Karpas-422 (cell line): ENCODE measurements at places on chromosomes 1 and 21. TPM values are rescaled to one million over a fixed set of nuclear protein-coding genes. Genes with fewer than 3 reads are reported as not detected.
A peak's percentile ranks its signal among the peaks of the same experiment; 100 is the strongest.

Gene SDC3
- 0.04 and 0.94 TPM in 2 replicates for total RNA-seq

Gene XKR8
- total RNA-seq, result 2.0 and 4.6 TPM in 2 replicates

Gene KRTAP13-3
- total RNA-seq, result not detected in 2 replicates

Gene PTCH2
- total RNA-seq, result 0.04 and 0.43 TPM in 2 replicates

Gene MAGI3
- total RNA-seq, result not detected in 2 replicates

Gene OR2M3
- total RNA-seq, result not detected in 2 replicates

Gene OXCT2
- not detected in 2 replicates for total RNA-seq

Gene PHACTR4
- 8.5 and 10.0 TPM in 2 replicates for total RNA-seq

Gene OR2T3
- total RNA-seq, result not detected in 2 replicates

Gene HAPLN2
- 0.47 TPM in 1 of 2 replicates, not detected in the other for total RNA-seq

Gene FCGR3A
- not detected in 2 replicates for total RNA-seq

DNA sequence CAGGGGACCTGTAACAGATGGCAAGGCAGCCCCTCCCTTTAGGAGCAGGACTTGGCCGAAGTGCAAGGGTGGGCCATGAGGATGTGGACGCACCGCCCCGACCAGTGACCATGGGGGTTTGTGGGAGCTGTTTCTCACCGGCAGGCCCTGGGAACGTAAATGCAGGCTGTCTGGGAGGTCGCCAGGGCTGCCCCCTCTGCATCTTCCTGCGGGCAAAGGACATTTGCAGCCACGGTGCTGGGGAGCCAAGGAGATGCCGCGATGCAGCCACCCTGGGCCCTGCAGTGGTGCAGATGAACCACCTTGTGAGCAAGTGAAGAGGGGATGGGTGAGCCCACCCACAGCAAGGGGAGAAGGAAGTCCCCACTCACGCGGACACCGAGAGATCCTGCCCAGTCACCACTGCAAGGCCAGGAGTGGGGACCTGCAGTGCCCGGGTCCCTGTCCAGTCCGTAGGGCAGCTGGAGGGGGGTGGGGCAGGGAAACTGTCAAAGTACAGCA, 121.1 kb downstream of the SIK1 start:
- H3K27ac ChIP-seq, result no peak overlapping the region
- no peaks in the 10 kb centered on the region for H3K36me3 ChIP-seq
- peaks cover 30% of the 10 kb centered on the region for H3K4me1 ChIP-seq
- no peaks in the 10 kb centered on the region for H3K27me3 ChIP-seq
- no peak for DNase-seq

- H3K27me3 ChIP-seq, result no peaks in the 10 kb centered on the region
- DNase-seq, result no peak
- no peak overlapping the region for H3K4me3 ChIP-seq
- H3K36me3 ChIP-seq, result no peaks in the 10 kb centered on the region
- H3K4me1 ChIP-seq, result peaks cover 3% of the 10 kb centered on the region; the same call in 1 of the 2 replicates
- H3K27ac ChIP-seq, result no peak overlapping the region
Measured at GRCh38 chr1:201014816-201015200, 8.7 kb downstream of the KIF21B start.

GRCh38 chr21:45464309-45464708, 59.3 kb downstream of the COL18A1 start:
- no peak overlapping the region for H3K27ac ChIP-seq
- no peaks in the 10 kb centered on the region for H3K4me1 ChIP-seq
- no peak for DNase-seq

GRCh38 chr1:22154626-22155025, 11.7 kb upstream of the WNT4 start:
- no peak overlapping the region for H3K4me3 ChIP-seq
- no peaks in the 10 kb centered on the region for H3K27me3 ChIP-seq
- no peaks in the 10 kb centered on the region for H3K4me1 ChIP-seq
- DNase-seq, result no peak
- H3K36me3 ChIP-seq, result no peaks in the 10 kb centered on the region
- no peak overlapping the region for H3K27ac ChIP-seq

DNA sequence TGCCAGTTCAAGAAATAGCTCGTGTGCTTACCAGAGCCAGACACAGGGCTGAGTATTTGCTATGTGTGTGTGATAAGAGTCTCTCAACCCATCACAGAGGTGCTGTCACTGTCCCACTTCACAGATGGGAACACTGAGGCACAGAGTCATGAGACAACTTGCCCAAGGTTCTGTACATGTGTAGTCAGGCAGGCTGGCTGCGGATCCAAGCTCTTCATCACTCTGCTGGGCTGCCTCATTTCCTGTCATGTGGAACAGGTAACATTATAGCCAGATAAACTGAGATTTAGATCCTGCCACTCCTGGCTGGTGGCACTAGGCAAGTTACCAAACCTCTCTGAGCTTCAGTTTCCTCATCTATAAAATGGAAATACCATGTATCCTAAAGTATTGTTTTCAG, 77.8 kb downstream of the ITPKB start:
- DNase-seq, result peak; percentile 74
- no peak overlapping the region for H3K27ac ChIP-seq

DNA sequence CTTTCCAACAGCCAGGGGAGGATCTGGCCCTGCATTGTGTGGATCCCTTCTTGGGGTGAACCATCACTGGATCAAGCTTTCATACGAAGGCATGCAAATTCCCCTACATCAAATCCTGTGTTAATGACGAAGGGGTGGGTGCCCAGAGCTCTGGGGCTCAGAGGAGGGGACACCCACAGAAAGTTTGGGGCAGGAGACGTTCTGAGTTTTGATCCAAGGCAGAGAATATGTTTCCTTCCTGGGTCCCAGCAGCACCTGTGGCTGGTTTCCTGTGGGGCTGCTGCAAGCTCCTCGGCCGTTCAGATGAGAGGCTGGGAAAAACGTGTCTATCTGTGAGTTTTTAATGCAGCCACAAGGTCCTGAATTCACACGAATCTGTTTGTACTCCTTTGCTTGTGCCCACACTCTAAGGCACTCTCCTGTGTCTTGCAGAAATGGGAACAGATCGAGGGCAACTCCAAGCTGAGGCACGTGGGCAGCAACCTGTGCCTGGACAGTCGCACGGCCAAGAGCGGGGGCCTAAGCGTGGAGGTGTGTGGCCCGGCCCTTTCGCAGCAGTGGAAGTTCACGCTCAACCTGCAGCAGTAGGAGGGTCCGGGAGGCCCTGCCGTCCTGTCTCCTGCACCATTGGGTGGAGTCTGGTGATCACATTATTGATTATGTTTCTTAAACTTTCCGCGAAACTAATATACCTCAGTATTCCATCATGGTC, 147.1 kb downstream of the PGBD5 start:
- no peak overlapping the region for H3K4me3 ChIP-seq
- no peaks in the 10 kb centered on the region for H3K36me3 ChIP-seq
- no peak overlapping the region for H3K27ac ChIP-seq
- peaks cover 4% of the 10 kb centered on the region for H3K4me1 ChIP-seq

DNA sequence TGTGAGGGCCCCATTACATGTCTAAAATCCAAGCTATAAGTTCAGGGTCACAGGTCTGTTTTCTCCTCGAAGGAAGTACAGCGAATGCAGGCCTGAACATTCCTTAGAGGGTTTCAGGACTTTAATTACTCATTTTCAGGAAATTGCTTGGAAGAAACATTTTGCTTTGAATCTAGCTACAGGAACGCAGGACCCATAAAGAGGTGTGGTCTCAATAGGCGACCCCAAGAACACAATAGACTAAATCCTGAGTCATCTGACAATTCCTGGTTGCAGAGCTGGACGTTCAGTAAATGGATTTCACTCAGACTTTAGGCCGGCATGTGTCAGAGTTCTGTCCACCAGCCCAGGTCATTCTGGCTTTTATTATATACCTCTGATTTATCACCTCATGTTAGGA, 1.0 kb upstream of the ERG start:
- H3K27ac ChIP-seq, result no peak overlapping the region
- no peaks in the 10 kb centered on the region for H3K27me3 ChIP-seq
- H3K4me1 ChIP-seq, result no peaks in the 10 kb centered on the region
- no peaks in the 10 kb centered on the region for H3K36me3 ChIP-seq

DNA sequence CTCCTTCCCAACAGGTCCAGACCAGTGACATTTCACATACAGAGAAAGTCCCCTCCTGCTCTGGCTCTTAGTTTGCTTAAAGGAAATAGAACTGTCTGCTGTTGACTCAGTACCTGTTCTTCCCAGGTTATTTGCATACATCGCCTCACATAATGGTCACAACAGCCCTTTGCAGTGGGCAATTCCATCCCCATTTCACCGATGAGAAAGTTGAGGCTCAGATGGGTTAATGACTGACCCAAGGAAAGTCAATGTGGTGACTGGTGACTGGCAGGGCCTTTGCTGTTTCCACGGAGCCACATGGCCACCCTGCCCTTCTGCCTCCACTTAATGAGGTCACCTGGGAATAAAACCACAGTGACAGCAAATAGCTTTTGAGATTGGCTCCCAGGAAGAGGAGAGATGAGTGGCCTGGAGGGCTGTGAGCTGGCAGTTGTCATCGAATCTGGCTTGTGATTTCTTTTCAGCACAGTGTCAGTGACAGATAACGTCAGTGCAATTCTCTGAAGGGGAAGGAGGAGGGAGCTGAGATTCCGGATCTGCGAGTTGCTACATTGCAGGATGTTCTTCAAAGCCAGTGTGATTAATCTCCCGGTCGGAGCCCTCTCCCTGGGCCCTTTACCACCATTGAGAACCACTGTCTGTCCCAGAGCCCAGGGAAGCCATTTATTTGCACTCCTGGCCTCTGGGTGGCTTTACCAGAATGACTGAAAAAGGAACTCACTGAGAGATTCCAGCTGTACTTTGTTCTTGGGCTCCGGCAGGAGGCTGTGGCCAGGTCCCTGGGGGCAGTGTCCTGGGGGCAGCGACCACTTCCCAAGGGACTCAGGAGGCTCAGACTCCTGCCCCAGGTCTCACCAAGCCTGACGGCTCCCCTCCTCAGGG, 117.2 kb downstream of the CNIH3 start:
- no peak overlapping the region for H3K4me3 ChIP-seq
- no peak for DNase-seq
- H3K27ac ChIP-seq, result no peak overlapping the region

- H3K27ac ChIP-seq, result no peak overlapping the region
- no peaks in the 10 kb centered on the region for H3K27me3 ChIP-seq
- DNase-seq, result no peak
- no peaks in the 10 kb centered on the region for H3K36me3 ChIP-seq
Measured at GRCh38 chr1:118788463-118788862, 199.7 kb downstream of the TBX15 start.

DNA sequence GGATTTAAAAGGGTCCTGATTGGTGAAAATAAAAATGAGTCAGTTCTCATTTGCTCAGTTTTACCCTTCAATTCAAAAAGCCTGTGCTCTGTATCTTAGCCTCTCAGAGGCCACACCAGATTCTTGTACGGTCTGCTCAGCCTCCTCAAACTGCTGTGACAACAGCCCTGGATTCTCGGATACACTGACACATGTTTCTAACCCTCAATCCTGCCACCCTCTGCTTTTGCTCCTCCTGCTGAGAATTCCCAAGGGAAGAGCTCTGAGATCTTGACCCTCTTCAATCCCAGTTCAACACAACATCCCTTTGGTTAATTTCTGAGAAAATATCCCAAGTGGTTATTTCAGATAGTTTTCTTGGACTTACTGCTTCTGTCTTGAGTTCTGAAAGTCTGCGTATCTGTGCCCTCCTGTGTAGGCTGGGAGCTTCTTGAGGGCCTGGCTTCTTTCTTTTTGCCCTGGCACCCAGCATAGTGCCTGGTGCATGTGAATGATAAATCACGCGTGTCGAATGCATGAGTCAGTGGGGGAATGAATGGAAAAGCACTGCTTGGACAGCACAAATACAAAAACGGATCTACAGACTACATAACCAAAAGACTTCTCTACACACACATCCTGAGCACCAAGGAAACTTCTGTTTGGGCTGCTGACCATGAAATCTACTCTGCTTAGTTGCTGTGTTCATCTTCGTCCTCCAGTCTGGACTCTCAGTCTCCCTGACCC, 24.5 kb downstream of the IRF2BP2 start:
- H3K27me3 ChIP-seq, result no peaks in the 10 kb centered on the region
- H3K36me3 ChIP-seq, result no peaks in the 10 kb centered on the region
- H3K4me1 ChIP-seq, result no peaks in the 10 kb centered on the region
- no peak overlapping the region for H3K27ac ChIP-seq
- peak; percentile 14 for DNase-seq
- H3K4me3 ChIP-seq, result no peak overlapping the region

DNA sequence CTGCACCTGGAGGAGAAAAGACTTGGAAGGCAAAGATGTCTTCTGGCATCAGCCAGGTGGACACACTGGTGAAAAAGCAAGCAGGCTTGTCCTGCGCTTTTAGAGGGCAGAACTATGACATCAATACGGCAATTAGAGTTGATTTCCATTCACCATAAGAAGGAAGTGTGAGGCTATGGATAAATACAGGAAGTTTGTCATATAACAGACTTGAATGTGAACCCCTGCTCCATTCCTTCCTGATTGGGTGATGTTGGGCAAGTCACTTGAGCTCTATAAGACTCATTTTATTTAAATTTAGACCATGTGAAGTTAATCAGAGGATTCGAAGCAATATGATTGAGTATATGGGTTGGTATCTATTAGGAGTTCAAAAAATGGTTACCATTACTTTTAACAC, 137.8 kb downstream of the PLPP3 start:
- no peaks in the 10 kb centered on the region for H3K36me3 ChIP-seq
- H3K4me1 ChIP-seq, result no peaks in the 10 kb centered on the region; the same call in 1 of the 2 replicates
- H3K27me3 ChIP-seq, result no peaks in the 10 kb centered on the region
- H3K27ac ChIP-seq, result no peak overlapping the region

DNA sequence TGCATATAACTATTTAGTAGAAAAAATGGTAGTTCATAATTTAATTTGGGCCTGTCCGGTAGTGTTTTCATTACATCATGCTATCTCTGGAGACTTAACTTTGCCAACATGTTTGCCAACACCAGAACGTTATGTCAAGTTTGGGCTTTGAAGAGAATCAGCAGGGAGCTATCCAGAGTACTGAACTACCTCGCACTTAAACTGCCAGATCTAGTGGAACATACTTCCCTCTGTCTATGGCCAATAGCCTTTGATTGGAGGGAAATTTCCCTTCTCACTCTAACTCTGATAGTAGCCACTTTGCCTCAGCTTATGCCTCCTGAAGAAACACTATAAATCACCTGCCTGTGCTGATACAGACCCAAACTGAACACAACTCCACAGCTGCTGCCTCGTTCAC, 10.0 kb downstream of the LRRC53 start:
- no peak overlapping the region for H3K4me3 ChIP-seq
- no peak overlapping the region for H3K27ac ChIP-seq
- H3K36me3 ChIP-seq, result no peaks in the 10 kb centered on the region
- peak; percentile 76 for DNase-seq
- H3K4me1 ChIP-seq, result peaks cover 30% of the 10 kb centered on the region

DNA sequence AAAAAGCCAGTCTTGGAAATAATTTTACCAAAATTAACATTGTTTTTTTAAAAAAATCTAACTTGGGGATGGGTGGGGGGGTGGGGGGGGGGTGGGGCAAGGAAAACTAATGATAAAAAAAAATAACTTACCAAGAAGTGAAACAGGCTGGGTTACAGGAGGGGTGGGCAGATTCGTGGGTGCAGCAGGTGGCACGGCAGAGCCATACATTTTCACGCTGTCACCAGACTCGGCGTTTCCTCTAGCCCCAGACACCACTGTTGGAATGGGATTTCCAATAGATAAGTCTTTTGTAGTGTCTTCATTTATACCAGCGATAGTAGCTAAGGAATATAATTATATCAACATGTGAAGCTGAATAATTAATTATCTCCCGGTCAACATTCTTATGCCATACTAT, 25.4 kb downstream of the SOD1 start:
- no peak overlapping the region for H3K4me3 ChIP-seq
- no peak overlapping the region for H3K27ac ChIP-seq
- peaks cover 66% of the 10 kb centered on the region for H3K36me3 ChIP-seq
- DNase-seq, result no peak
- no peaks in the 10 kb centered on the region for H3K27me3 ChIP-seq
